Eye (tissue), 1 donor: ENCODE measurements at places on chromosomes 7 and 10.

DNA sequence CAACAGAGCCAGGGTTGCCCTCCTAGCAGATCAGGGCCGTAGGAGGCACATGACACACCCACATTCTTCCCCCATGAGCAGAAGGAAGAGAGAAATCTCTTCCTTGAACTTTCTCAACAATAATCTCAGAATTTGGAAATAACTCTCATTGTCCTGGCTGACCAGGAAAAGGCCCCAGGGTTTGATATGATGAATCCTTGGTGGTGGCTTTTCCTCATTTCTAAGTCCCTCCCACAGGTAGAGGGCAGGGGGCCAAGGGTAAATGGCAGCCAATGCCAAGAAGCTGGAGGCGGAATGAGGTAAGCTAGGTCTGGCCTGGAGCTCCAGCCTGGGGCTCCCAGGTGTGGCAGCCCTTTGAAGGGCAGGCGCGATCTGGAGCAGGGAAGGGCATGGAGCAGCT, 67.8 kb downstream of the GRB10 start:
- no peak for DNase-seq

- DNase-seq: no peak
Measured at GRCh38 chr10:77068969-77069368, 568.6 kb downstream of the KCNMA1 start.

- DNase-seq: no peak
Measured at GRCh38 chr10:73655257-73655989, 406 bp downstream of the SYNPO2L start.

DNA sequence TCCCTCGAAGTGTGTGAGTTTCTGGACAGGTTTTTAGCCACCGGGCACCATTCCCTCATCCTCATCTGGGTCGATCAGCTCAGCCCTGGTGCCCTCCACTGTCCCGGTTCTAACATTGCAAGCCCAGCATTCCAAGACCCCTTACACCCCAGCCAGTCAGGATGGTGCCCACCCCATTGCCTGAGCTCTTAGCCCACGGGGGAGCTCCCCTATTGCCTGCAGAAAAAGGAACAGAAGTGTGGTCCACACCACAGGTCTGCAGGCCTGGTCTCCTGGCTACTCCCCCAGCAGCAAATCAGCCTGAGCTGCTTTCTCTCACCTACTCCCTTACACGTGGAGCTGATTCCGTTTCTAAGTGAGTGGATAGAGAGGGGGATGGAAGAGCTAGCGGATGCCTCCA, 4.8 kb downstream of the CALML5 start:
- no peak for DNase-seq

- no peak for DNase-seq
Measured at GRCh38 chr7:29197916-29198315, 3.3 kb downstream of the CHN2 start.

DNA sequence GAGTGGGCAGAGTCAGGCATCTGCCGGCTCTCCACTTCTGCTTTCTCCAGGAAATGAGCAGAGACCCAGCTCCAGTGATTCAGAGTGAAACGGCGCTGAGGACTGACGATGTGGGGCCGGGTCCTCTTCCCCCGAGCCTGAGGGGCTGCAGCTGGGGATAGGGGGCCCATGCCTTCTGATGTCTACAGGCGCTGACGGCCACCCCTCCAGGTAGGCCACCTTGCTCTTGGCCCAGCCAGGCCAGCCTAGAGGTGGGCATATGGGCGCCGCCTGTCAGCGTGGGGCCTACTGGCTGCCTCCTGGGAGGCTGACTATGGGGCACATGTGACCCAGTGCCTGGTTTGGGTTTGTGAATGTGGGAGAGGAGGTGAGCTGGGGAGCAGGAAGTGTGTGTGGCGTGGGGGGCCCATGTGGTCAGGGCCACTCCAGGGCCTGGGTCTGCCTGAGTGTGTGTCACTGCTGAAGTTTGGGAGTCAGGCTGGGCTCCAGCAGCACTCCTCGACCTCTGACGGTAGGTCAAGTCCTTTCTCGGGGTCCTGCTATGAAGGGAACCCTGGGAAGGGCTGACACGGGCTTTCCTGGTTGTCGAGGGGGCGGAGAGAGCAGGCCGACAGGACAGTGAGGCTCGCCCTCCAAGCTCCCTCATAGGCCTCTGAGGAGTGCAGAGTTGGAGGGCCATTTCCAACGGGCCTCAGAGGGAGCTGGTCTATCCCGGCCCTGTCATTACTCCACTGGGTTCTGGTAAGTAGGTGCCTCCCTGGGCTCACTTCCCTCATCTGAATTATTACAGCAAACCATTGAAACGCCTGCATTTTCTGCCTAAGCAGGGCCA, at the start of gene WDFY4:
Gene WDFY4, plus strand, starts transcription at position 82 of the 832 bp plus-strand sequence. CDS start 24,860 bp downstream, outside the sequence.
- DNase-seq: no peak

GRCh38 chr7:55473932-55474331, 98.4 kb downstream of the VOPP1 start:
- no peak for DNase-seq

DNA sequence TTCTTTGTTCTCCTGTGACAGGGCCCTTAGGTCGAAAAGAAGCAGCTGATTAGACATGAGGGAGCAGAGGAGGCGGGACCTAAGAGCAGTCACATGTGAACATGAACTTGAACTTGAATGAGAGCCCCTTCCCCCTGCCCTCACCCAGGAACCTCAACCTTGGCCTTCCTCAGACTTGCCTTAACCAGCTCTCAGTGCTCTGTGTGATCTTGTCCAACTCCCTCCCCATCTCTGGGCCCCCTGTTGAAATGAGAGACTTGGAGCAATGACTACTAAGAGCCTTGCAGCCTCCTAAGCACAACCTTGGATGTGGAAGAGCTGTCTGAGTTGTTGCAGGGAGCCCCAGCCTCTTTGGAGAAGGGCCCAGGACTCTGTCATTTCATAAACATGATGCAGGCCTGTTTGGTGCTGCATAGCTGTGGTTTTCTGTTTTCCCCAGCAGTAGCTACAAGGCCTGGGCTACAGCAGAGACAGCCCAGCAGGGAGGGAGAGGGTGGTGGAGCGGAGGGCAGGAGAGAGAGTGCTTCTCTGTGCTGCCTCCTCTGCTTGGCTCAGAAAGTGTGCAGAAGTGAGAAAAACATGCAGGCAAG, 123.9 kb upstream of the ZMIZ1 start:
- DNase-seq: peak; percentile 84

GRCh38 chr10:34751272-34751671, 63.8 kb downstream of the PARD3 start:
- DNase-seq: no peak

DNA sequence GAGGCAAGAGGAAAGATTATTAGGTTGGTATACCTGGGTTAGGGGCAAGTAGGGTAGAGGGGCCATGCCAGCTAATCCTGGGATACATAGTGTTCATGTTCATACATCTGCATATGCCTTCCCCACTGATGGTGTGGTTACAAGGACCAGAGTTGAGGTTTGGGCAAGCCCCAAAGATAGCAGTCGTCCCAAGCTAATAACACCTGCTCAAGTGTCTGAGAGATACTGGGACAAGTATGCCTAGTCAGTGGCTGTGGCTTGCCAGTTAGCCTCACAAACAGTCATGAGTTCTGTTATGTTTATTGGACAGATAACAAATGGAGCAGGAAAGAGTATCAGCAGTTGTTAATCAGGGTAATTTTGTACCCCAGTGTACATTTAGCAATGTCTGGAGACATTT, 139.6 kb downstream of the ADAM22 start:
- DNase-seq: no peak

DNA sequence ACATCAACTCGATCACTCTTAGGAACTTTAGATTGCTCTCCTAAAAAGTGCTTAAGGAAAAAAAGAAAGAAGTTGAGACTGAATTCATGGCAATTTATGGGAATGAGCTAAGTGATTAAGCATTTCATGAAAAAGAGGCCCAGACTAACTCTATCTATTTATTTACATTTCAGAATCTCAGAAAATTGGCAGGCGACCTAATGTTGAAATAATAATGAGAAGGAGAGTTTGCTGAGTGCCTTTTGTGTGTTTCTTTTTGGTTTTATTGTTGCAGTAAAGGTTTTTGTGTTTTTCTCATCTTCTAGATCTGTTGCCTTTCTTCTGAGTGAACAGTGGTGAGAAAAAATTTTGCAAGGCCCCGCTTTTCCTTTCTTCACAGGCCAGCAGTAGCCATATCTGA, 3.8 kb downstream of the GRK5 start:
- peak; percentile 51 for DNase-seq

- peak; percentile 45 for DNase-seq
Measured at GRCh38 chr7:50704844-50705243, 77.9 kb downstream of the GRB10 start.

DNA sequence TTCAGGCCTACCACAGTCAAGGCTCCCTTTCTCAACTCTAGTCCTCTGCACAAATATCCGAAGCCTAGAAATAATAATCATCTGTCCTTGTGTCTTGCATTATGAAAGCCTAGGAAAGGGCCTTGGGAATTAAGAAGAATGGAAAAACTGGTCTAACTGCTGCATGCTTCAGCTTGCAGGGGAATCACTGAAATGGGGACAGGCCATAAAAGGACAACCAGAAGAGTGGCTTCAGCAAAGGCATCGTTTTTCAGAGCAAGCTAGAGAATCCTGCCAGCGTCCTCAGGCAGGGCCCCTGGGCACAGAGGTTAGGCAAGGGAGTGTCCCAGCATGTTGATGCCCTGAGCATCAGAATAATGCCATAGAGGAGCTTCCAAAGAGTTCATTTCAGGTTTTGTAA, 13.2 kb downstream of the ERVW-1 start:
- no peak for DNase-seq

GRCh38 chr7:68246189-68246633, 1249.6 kb downstream of the TYW1 start:
- peak; percentile 48 for DNase-seq

GRCh38 chr7:57176928-57177635, 44.8 kb upstream of the ZNF479 start:
- DNase-seq: no peak

GRCh38 chr10:9342885-9343570, 1288.5 kb downstream of the GATA3 start:
- DNase-seq: peak; percentile 86

DNA sequence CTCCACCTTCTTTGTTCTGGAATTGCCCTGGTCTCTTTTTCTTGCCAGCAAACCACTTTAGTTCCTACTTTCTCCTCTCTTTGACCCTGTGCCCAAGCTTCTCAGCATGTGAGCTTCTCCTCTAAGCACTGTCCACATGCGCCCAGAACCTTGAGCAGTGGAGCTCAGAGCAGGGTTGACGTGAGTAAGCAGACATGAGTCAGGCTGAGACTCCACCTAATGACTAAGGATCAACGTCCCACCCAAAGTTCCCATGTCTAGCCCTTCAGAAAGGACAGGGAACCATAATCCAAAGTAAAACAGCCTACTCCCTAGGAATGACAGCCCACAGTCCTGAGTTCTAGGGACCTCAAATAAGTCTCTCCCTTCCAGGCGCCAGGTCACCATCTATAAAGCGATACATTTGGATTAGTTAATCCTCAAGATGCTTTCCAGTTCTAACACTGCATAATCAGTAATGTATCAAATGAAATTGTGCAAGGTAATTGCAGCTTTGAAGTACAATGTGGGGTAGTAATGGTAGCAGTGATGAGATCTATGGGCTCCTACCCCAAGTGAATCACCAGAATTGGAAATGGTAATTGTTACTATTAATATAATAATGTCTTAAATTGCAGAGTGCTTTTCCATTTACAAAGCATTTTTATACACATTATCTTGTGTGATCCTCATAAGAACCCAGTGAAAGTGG, 44.5 kb downstream of the KCNMA1 start:
- DNase-seq: no peak

DNA sequence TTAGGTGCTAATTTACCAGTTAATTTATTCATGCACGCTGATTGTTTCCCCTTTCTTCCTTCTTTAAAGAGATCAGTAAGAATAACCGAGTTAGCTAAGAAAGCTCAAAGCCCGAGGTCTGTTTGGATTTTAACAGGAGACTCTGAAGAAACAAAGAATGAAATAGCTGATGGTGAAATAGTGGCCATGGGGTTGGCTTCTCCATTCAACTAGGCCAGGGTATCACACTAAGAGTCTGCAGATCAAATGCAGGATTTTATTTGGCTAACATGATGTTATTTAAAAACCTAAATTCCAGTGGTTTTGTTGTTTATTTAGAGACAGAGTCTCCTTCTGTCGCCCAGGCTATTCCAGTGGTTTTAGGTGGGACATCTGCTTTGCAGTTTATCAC, 65.2 kb upstream of the SYPL1 start:
- DNase-seq: no peak

DNA sequence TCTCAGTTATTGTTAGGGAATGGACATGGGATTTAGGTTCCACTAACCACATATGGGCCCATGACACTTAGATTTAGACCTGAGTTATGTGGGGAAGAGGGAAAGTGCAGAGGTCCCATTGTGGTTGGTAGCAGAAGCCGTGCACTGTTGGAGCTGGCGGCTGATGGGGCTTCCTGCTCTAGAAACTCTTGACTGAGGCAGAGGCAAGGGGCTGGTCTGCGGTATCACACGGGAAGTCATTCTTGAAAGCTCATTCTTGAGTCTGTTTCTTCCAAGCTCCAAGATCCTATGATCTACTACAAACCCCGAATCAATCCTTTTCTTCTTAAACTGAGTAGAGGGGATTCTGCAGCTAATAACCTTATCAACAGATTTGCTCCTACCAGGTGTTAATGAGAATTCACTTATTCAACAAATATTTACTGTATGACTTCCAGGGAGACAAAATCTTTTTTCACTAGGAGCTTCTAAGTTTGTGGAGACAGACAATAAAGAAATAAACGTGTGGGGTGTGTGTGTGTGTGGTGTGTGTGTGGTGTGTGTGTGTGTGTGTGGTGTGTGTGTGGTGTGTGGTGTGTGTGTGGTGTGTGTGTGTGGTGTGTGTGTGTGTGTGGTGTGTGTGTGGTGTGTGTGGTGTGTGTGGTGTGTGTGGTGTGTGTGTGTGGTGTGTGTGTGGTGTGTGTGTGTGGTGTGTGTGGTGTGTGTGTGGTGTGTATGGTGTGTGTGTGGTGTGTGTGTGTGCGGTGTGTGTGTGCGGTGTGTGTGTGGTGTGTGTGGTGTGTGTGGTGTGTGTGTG, 57.1 kb downstream of the AOC1 start:
- DNase-seq: no peak
